LNCaP clone FGC (cell line): ENCODE measurements at places on chromosomes 3 and 15.

- no peak for DNase-seq
These were observed 8.5 kb downstream of the ETV5 start for GRCh38 chr3:186100398-186100797.

DNA sequence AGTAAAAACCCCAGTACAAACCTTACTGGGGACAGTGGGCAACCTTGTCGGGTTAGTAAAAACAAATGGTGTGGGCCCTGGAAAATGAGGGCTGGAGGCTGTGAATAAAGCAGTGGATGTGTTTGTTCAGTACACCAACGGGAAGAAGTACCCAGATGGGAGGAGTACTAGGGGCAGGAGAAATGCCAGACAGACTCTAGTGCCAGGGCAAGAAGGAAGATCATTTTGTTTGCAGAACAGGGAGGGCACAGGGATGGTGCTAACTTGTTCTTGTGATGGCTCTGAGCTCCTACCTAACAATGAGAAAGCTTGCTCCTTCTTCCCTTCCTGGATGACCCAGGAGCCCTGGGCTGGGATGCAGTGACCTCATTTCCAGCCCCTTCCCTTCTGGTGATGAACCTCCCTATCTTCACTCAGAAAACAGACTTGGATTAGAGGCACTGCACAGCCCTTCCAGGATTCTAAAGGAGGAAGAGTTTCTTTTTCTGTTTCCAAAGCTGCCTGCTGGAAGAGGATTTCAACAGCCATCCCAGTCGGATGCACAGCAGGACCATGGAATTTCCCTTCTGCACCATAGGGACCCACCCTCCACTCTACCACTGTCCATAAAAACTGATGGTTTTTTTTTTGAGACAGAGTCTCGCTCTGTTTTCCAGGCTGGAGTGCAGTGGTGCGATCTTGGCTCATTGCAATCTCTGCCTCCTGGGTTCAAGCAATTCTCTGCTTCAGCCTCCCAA lies 6.1 kb downstream of the RASSF1 start:
- peak; percentile 89 for DNase-seq

DNA sequence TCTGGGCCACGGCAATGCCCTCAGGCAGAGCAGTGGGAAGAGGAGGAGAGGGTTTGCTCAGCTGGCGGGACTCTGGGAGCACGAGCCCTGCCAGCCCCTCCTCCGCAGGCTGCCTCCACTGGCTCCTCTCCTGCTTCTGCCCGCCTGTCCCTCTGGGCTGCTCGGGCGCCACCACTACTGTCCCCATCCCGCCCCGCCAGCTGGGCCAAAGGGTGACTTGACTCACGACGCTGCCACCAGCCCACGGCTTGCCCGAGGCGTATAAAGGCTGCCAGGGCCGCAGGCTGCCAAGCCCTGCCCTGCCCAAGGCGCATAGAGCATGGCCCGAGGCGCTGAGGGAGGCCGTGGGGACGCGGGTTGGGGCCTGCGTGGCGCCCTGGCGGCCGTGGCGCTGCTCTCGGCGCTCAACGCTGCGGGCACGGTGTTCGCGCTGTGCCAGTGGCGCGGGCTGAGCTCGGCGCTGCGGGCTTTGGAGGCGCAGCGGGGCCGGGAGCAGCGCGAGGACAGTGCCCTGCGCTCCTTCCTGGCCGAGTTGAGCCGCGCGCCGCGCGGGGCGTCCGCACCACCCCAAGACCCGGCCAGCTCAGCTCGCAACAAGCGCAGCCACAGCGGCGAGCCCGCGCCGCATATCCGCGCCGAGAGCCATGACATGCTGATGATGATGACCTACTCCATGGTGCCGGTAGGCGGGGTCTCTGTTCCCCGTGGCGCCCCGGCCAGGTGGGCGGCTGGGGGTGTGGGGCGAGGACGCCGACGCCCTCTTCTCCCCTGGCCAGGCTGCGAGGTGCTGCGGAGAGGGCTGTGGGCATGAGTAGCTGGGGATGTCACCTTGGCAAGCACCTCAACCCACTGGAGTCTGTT lies at the start of gene GLDN:
Gene GLDN (plus strand): TSS at position 290 of the 861 bp plus-strand sequence. CDS start 30 bp downstream, at position 320.
- no peak for DNase-seq

GRCh38 chr3:22685597-22685996 lies 517.5 kb upstream of the UBE2E2 start:
- DNase-seq = no peak

GRCh38 chr3:63864008-63864964 lies 619 bp downstream of the ATXN7 start:
- DNase-seq = no peak

- DNase-seq = no peak
These were observed 40.5 kb downstream of the RASGRP1 start for GRCh38 chr15:38524156-38524555.

- peak; percentile 1 for DNase-seq
These were observed 435.6 kb downstream of the GOLGA6L6 start for GRCh38 chr15:20106026-20106425.

GRCh38 chr3:116445311-116445841 lies at the start of gene LSAMP:
LSAMP (minus strand) TSS chr3:116445487.
- DNase-seq = no peak

DNA sequence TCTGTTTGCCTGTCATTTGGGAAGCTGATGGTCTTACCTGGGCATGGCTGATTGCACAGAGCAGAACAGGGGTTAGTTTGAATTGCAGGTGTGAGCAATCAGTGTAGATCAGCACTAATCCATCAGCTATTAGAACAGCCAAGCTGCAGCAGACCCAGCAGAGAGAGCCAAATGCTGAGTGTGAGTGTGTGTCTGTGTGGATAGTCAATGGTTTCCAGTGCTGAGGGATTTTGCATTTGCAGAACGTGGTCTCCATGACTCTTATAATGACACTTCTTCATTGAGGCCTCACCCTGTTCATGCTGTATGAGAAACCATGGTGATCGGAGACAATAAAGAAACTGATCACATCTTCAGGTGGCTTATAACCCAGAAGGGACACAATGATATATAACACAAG lies 312.1 kb downstream of the SOX2 start:
- no peak for DNase-seq
